ENCODE measurements at places on chromosomes 2 and 18.

GRCh38 chr18:65754121-65754520 is 3.3 kb downstream of the CDH7 start:
- DNase-seq, result no peak

DNA sequence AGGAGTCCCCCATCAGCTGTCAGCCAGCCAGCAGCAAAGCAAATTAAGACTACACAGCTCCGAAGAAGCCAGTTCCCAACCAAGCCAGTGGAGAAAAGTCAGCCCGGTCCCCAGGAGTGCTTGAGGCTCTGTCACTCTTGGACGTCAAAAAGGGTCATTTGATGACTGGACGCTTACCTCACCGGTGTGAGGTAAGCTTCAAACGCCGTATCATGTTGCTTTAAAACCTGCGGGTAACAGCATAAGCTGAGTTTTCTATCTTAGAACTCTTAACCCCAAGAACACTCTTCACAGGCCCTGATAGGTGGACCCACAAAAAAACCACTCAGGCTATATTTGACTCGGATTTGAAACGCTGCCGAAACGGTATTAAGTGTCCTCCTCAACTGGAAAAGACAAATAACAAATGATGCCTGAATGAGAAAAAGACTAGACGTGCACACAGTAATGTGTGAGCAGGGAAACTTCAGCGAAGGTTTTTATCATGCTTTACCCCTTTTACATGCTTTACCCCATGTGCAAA is 682 bp upstream of the LNPK start:
- DNase-seq, result no peak

DNA sequence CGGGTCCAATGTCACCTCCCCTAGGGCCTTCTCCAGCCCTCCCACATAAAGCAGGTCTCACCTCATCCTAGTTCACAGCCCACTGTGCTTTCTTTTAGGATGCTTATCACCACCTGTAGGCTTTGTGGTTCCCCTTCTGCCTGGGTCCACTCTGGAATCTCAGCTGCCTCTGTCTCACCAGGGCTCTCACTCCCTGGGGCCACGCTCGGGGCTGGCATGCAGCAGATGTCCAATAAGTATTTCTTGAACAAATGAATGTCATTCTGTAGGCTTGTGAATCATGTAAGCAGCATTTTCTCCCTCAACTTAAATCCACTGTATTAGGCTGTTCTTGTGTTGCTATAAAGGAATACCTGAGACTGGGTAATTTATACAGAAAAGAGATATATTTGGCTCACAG is 4.3 kb upstream of the SH3BP4 start:
- no peak for DNase-seq

- DNase-seq, result no peak
Observed at GRCh38 chr2:23941644-23942043, 1.4 kb downstream of the UBXN2A start.

- DNase-seq, result no peak
Observed at GRCh38 chr2:176075481-176075880, 8.3 kb downstream of the EVX2 start.
